ENCODE measurements at places on chromosomes 12 and 14.

DNA sequence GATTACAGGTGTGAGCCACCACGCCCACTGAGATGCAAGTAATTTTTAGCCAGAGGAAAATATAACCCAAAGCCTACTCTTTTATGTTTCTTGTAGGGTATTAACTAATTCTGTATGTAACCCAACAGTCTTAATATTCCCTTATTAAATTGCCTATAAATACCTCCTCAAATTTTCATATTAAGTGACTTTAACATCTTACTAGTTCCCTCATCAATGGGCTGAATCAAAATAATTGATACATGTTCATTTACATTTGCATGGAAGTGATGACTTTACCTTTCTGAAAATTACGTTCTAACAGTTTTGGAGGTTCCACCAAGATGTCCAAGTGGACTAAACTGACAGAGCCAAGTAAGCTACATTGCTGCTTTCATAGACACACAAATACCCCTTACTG, 3.1 kb downstream of the SOS2 start:
- no peak for DNase-seq

GRCh38 chr12:95671265-95671664, 119.3 kb downstream of the NTN4 start:
- DNase-seq = no peak

- DNase-seq = no peak
Measured at GRCh38 chr14:94571395-94571794, 9.8 kb upstream of the SERPINA5 start.

GRCh38 chr14:35385042-35385839, 19.3 kb downstream of the NFKBIA start:
- DNase-seq = no peak

DNA sequence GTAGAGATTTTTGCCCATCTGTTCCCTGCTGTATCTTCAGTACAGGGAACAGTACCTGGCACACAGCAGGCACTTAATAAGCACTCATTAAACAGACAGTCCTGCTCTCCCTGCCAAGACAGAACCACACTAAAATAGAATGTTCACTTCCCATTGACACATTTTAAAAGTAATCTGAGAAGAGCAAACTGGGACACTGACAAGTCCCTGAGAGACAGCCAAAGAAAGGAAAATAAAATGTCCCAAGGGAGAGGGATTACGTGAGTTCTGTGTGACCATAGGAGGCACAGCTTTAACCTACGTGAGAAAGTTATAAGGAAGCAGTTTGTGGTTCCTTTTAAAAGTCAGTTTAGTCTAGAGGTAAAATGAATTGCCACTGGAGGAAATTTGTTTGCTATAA, 43.9 kb upstream of the SYCP3 start:
- no peak for DNase-seq

- no peak for DNase-seq
Measured at GRCh38 chr12:53560351-53560750, 53.1 kb upstream of the NPFF start.

DNA sequence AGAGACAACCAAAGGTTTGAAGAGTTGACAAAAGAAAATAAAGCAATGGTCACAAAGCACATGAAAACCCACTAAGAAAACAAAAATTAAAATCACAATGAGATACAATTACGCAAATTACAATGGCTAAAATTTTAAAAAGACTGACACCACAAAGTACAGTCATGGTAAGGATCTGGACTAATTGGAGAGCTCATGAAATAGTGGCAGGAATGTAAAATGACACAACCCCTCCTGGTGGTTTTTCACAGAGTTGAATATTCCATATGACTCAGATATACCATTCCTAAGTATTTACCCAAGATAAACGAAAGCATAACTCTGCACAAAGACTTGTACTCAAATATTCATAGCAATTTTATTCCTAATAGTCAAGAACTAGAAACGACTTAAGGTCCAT, 65.9 kb downstream of the NOVA1 start:
- DNase-seq = no peak

DNA sequence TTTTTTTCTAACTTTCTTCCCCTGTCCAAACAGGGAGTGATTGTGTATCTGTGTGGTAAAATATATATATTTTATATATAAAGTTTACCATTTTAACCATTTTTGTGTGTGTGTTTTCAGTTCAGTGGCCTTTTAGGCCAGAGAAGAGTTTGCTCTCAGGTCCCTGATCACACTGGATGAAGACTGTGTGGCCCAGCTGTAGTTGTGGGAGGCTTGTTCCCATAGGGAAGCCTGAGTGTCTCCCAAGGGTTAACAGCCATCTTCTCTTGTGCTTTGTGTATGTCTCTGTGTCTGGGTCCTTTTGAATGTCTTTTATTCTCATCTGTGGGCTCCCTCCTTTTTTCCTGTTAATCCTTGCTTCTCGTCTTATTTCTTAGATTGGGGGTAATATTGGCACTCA, 23.4 kb downstream of the CGRRF1 start:
- DNase-seq = no peak

GRCh38 chr12:112097641-112098040, 10.9 kb downstream of the NAA25 start:
- no peak for DNase-seq

GRCh38 chr14:92677087-92677668, 71.2 kb downstream of the LGMN start:
- peak; percentile 75 for DNase-seq

DNA sequence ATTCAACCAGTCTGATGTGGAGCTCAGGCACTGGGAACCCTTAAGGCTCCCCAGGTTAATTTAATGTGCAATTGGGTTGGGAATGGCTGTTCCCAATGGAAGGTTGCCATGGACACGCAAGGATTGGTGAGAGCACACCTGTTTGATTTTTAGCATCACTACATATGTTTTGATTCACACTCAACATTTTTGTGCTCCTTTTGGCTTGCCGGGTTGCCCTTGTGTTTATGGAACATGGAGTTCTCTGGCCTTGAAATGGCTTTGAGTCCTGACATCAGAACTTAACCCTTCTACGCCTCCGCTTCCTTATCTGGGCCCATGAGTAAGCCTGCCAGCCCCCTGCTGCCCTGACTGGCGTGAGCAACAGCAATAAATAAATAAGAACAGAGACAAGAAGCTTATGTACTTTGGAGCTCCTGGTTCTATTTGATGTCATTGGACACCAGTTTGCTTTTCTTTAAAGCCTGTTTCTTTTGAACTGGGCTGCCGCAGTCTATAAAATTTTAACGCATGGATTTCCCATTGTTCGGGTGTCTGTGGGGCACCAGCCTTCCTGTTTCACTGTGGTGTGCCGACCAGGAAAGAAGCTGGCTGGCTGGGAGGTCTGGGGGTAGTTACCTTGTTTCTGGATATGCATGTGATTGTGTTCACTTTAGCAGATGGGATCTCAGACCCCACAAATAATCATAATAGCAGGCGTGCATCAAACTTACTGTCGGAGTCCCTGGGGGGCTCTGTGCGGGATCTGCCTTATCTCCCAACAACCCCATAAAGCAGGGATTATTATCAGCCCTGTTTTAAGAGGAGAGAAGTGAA, 27.8 kb downstream of the TBX3 start:
- DNase-seq = no peak

- DNase-seq = no peak
Measured at GRCh38 chr12:104596898-104597843, 140.4 kb downstream of the CHST11 start.

DNA sequence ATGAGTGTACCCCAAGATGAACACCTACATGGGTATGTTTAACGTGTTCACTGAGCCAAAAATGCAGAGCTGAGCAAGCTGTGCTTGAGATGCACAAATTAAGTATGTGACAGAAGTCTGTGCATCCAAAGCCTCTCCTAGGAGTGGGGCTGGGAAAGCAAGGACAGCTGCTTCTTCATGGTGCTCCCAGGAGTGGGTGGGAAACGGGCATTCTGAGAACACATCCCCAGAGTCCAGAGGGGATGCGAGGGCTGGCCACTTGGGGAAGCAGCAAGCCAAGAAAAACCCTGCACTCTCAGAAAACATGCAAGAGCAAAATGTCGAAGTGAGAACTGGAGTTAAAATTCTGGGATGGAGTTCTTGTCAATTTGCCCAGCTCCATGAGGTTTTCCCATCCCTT, 414.3 kb downstream of the BCAT1 start:
- DNase-seq = no peak

- DNase-seq = no peak
Measured at GRCh38 chr12:44497044-44497443, 379.1 kb downstream of the NELL2 start.

- peak; percentile 27 for DNase-seq
Measured at GRCh38 chr12:103877934-103878510, 37.0 kb upstream of the NT5DC3 start.

- DNase-seq = no peak
Measured at GRCh38 chr14:96264853-96265252, 8.8 kb downstream of the BDKRB1 start.

DNA sequence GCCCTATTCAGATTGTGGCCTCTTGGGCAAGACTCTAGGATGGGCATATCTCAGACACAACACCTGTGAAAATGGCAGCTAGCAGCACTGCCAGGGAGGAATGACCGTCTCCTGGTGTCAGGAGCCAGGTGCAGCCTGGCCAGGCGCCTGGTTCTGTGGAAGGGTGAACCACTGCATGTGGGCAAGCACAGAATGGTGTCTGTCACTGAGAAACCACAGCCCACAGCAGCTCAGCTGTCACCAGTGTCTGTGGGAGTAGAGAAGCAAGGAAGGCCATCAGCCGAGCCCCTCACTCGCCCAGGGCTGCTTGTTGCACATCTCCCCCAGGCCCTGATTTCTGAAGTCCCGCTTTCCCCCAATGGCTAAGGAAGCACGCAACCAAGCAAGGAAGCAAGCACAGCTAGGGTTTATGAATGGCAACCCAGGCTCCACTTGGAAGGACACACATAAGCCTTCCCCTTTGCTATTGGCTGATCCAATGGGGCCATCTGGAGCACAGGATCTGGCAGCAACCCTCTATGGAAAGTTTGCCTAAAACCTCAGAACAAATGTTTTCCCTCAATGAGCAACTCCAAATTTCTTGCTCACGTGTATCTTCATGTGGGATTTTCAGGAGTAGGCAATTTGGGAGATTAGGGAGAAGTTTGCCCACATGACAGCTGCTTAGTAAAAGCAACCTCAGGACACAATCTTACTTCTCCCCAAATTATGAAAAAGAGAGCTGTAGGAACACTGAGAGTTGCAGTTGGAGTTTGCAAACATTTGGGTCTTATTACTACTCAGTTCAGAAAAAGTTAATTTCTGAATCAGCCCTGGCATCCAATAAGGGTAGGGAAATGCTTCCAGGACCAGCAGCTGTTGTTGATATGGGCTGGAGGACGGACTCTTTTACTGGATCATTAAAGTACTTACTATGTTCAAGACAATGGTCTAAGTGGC, 44.7 kb downstream of the GPHB5 start:
- DNase-seq = no peak

DNA sequence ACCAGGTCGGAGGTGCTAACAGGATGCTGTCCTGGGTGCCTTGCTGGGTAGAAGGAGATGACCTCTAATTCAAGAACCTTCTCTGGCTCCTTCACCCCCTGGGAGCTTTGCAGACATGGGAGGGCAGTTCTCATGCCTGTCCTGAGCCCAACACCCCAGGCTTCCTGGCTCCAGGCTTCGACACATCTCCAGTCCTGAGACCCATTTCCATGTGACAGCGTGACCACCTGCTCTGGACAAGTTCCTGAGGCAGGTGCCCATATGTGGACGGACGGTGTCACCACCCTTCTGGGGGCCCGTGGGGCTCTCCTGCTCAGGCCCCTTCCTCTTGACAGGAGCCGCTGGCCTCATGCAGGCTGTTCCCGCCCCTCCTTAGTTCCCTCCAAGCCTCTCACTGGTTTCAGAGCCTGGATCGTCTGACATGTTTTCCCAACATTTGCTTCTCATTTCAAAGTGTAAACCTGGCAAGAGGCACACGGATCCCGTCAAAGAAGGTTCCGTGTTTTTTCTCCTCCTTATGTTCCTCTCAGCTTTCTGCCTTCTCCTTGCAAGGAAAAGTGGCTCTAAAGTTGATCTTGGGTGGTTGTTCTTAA, 291.9 kb upstream of the RTL1 start:
- no peak for DNase-seq

- no peak for DNase-seq
Measured at GRCh38 chr12:116346222-116346621, 68.7 kb upstream of the MED13L start.

DNA sequence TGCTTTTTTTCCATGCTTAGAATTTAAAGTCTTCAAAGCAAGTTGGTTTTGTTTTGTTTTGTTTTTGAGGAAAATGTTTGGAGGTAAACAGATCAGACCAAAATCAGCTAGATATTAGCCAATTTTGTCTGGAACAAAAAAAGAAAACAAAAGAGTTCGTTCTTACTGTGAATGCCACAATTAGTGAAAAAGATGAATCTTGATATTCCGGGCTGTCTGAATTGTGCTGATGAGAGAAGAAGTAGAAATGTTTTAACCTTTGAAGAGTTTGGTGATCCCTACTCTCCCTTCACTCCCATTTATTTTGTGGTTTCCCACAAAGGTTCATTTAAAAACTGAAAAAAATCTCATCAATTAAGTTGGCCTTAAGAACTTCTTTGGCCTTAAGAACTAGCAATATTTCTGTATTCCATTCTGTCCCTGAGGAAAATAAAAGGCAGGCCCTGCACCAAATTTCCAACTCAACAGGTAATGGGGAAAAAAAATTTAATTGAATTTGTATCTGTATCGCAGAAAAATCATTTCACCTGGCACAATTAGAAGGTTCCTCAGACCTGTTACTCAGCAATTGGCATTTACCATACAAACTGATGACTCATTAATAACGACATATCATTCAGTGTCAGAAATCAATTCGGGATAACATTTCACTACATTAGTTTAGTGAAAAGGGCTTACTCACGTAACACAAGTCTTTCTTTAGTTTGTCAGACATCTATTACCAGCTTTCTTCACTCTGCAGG, 562 bp upstream of the GLIPR1L2 start:
- DNase-seq = no peak

GRCh38 chr14:74841230-74842207, 34.4 kb downstream of the PROX2 start:
- DNase-seq = no peak

DNA sequence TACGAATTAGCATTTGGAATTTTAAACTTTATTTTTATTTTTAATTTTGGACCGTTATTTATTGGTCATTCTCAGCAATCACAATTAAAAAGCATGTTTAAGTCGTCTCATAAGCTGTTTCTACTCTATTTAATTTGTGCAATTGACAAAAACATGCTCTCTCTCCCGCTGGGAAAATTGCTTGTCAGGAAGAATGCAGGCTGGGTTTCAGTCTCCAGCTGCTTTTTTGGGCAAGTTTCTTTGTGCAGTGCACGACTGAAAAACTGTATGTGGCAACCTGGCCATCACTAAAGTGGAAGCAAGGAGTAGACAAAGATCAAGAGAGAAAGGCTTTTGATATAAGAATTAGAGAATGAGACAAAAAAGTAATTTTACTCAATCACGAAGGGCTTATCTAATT, 941.5 kb upstream of the MDGA2 start:
- DNase-seq = no peak

- DNase-seq = no peak
Measured at GRCh38 chr12:102722147-102722546, 194.9 kb downstream of the PAH start.

- DNase-seq = no peak
Measured at GRCh38 chr12:87259391-87259790, 769.8 kb downstream of the C12orf50 start.

- DNase-seq = no peak
Measured at GRCh38 chr14:104429291-104429861, 150.2 kb upstream of the C14orf180 start.
